ENCODE measurements at places on chromosomes 7 and 10.

DNA sequence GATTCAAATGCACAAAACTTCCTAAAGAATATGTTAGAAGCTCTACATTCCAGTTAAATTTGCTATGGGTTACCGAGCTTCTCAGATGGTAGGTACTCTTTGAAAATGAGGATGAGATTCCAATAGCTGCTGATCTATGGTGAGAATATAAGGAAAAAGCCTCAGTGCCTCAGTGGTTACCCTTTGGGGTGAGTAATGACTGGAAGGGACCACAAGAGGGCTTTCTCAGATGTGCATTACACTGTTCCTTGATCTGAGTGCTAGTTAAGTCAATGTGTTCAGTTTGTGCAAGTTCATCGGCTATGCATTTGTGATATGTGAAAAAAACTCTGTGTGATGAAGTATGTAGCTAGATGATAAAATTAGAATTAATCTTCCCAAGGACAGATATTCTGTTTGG lies 3.5 kb downstream of the NRCAM start:
- DNase-seq: no peak

- DNase-seq: no peak
Measured at GRCh38 chr10:3757638-3758490, 27.1 kb downstream of the KLF6 start.

GRCh38 chr10:778626-779330 lies 89.3 kb upstream of the DIP2C start:
- no peak for DNase-seq

GRCh38 chr7:68306692-68307107 lies 1291.6 kb upstream of the AUTS2 start:
- no peak for DNase-seq

DNA sequence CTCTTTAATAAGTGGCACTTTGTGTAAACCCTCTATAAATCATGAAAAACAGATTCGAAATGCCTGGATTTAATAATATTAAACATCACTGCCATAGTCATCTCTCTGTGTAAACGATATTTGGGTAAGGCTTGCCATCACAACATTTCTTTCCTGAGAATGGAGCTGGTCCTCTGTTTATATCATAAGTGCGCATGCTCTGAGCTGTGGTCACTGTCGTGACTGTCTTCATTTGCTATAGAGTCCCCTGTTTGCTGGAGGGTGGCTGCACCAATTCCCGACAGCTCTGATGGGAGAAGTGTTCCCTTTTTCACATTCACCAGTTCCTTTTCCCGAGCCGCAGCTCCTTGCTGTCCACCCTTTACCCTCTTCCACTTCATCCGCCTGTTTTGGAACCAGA lies 50.4 kb upstream of the AGMO start:
- no peak for DNase-seq

DNA sequence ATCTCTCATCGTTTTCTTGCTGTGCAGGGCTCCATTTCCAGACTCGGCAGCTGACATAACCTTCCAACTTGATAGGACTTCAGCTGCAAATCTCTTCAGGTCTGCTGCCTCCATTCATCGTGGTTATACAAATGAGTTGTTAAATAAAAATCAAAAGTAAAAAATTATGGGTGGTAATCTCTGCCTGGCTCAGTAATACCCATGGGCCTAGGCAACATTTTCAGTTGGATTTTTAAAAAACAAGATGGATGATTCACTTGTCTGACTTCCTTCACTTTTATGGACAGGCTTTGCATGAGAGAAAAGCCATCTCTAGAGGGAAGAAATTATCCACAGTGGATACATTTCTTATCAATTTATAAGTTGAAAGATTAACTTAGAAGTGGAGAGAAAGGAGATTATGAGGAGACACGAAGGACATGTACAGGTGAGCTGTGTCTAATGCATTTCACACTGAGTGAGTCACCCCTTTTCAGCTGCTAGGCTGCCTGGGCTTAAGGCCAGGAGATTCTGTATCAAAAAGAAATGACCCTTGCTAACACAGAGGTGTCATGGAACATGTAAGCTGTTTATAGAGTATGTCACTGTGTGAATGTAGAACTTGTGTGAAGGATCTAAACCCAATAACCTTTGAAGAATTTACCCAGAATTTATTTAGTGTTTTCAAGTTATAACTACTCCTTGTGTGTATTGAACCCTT lies 495.1 kb downstream of the AUTS2 start:
- DNase-seq: no peak

GRCh38 chr7:157699357-157700013 lies 362.7 kb downstream of the DNAJB6 start:
- DNase-seq: no peak
